NCI-H2107 (cell line): ENCODE measurements at places on chromosomes 1 and 21.

GRCh38 chr1:42816585-42817439, at the start of the genes ERMAP and SVBP:
Gene ERMAP, plus strand, starts transcription at chr1:42817122. Its CDS starts 13,327 bp downstream, at chr1:42830449.
Gene SVBP, minus strand, starts transcription at chr1:42817397. Its CDS starts 853 bp downstream, at chr1:42816544.
- peak; percentile 81 for DNase-seq

DNA sequence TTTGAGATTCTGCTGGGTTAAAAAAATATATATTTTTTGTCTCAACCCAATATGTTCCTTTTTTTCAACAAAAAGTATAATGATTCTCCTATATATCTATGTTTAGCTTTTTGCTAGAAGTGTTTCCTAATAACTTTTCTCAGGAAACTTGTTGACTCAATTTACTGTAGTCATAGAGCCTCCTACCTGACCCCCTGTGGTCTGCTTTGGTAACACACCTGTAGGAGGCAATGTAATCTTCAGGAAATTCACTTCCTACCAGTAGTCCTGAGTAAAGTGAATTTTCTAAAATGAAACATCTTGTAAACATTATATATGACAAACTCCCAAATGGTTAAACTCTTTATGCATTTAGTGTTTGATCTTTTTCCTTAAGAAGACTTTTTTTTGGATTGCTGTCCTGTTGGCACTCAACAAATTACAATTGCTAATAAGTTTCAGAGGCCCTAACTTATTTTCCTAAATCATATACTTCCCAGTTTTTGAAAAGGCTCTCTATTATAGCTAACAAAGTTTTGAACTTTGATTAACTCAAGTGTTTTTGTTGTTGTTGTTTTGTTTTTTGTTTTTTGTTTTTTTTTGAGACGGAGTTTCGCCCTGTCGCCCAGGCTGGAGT, 118.3 kb downstream of the OLFML2B start:
- DNase-seq, result no peak

GRCh38 chr1:212309967-212310366, 24.8 kb downstream of the PPP2R5A start:
- DNase-seq, result no peak

DNA sequence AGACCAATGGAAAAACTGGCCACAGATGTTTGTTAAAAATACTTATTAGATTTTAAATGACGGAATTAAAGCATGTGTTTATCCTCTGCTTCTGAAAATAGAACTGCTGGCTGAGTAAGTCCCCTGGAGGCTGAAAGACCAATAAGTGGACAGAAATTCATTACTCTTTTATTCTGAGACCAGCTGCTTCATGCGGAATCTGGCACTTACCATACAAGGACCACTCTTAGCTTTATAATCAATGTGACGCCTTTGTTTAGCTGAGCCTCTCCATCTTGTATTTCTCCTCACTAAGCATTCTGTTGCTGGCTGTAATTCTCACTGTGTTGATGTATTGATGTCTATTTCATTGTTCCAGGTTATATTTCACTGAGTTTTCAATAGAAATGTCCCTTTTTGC, 6.3 kb upstream of the EXO1 start:
- DNase-seq, result peak; percentile 77

GRCh38 chr1:217333939-217334338, 297.0 kb downstream of the GPATCH2 start:
- DNase-seq, result peak; percentile 38

- no peak for DNase-seq
Measured at GRCh38 chr1:21705303-21705980, 36.3 kb upstream of the RAP1GAP start.

DNA sequence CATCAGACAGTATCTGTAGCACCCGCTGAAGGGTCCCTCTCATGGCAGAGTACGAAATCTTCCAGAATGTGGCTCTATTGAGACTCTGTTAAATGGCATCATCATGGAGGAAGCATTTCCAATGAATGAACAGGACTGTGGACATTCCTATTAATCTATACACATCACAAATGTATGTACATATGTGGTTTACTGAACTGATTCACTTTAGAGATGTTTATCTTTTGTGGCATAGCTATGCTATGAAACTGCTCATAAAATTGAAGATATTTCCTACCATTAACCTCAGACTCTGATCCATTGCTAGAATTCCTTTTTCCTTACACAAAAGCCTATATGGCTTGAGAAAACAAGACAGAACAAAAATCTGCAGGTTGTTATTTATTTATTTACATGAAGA, 259.6 kb upstream of the RRP15 start:
- DNase-seq, result no peak

GRCh38 chr1:86938855-86939254, 24.4 kb downstream of the HS2ST1 start:
- no peak for DNase-seq

DNA sequence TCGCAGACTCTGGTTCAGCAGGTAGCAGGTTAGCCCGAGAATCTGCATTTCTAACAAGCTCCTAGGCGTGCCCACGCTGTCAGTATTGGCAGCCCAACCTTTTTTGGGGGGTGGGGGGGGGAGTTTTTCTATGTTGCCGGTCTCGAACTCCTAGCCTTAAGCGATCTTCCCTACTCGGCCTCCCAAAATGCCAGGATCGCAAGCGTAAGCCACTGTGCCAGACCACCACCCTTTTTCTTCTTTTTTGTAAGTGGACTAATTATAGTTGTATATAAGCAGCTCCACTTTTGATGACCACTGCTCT, 480 bp upstream of the MIS18A start:
- no peak for DNase-seq

DNA sequence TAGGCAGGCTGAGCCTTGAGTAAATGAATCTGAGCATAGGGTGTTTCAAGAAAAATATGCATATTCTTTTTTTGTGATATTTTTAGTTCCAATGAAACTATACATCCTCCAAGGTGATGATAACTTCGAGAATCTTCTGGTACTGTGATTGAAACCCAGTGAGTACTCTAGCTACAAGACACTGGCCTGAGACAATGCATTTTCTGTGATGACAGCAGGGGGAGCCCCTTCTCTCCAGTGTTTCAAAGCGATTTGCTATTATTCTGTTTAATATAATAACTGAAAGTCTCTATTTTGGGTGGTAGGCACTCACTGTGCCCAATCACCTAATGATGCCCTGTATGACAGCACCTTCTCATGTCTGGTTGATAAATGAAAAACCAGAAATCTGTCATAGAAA, 12.1 kb downstream of the IRF2BP2 start:
- DNase-seq, result no peak

DNA sequence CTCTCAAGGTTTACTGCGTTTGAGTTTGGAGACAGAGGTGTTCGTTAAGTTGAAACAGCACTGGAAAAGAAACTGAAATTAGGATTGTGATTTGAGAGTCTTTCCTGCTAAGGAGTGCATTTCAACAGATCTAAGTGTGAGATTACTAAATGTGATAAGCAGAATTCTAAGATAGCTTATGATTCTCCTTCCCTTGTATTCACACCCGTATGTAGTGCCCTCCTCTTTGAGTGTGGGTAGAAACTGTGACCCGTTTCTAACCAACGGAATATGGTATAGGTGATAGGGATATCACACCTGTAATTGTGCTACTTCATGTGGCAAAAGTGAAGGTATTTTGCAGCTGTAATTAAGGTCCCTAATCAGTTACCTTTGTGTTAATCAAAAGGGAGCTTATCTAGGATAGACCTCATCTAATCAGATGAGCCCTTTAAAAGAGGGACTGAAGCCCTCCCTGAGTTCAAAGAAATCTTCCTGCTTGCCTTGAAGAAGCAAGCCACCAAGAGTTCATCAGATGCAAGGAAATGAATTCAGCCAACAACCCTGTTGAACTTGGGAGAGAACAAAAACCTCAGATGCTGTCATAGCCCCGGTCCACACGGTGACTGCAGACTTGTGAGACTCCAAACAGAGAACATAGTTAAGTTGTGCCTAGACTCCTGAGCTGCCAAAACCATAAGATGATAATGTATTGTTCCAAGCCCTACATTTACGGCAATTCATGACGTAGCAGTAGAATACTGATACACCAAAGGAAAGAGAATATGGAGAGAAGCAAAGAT, 12.6 kb upstream of the IL12RB2 start:
- no peak for DNase-seq

DNA sequence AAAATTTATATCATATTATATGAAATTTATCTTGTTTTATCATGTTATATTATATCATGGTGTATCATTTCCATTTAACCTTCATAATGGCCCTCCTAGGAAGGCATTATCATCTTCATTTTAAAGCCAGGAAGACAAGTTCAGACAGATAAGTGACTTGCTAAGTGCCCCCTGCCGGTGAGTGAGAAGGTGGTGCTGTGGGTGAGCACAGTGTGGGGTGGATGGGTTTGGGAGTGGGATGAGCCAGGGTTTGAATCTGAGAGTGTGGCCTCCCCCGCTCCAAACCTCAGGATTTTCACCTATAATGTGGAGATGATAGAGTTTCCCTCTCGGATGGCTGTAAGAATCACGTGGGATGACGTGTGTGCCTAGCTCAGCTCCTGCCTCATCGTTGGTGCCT, 108.7 kb upstream of the IGSF21 start:
- DNase-seq, result no peak

DNA sequence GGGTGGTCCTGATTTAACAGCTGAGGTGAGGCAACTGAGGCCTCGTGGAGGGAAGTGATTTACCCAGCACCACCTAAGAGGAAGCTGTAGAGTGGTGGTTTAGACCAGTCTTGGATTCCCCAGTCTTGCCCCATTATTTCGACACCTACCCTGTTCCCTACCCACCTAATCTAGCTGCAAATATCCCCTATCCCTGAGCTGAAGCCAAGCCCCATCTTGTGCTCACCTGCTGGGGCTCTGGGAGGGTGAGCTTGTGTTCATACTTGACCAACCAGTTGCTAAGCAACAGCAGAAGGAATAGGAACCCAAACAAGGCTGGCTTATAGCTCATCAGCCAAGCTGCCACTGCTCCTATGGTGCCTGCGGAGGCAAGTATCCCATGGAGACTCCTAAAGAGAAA, 2.0 kb downstream of the TEX46 start:
- DNase-seq, result peak; percentile 91

- DNase-seq, result no peak
Measured at GRCh38 chr1:58815686-58816071, 31.8 kb upstream of the JUN start.

- no peak for DNase-seq
Measured at GRCh38 chr1:205505076-205505729, 734 bp downstream of the CDK18 start.

- no peak for DNase-seq
Measured at GRCh38 chr1:207077012-207077411, 11.6 kb upstream of the C4BPB start.

GRCh38 chr1:84756455-84757082, 66.3 kb upstream of the SSX2IP start:
- no peak for DNase-seq

- no peak for DNase-seq
Measured at GRCh38 chr1:19635646-19636045, 8.5 kb upstream of the NBL1 start.

GRCh38 chr1:21550097-21550496, 40.9 kb downstream of the ALPL start:
- no peak for DNase-seq

GRCh38 chr1:10899490-10900250, 103.2 kb upstream of the CASZ1 start:
- DNase-seq, result no peak

- no peak for DNase-seq
Measured at GRCh38 chr1:25657121-25657882, 40.7 kb downstream of the MAN1C1 start.

- DNase-seq, result no peak
Measured at GRCh38 chr1:193431265-193431977, 245.0 kb upstream of the B3GALT2 start.

DNA sequence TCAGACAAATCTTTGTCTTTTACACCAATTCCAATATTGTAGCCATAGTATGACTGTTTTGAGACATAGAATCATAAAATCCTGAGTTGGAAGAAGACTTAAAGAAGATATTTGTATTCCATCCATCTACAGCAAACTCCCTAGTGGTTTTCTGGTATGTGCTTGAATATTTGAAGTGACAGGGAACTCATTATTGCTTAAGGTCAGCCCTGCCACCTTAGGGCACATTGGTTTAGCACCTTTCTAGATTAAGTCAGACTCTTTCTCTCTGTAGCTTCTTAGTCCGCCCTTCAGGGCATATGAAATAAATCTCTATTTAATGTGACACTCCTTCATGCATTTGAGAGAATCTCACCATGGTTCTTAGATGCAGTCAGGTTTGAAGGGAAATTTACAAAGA, 49.8 kb downstream of the PTGER3 start:
- no peak for DNase-seq

DNA sequence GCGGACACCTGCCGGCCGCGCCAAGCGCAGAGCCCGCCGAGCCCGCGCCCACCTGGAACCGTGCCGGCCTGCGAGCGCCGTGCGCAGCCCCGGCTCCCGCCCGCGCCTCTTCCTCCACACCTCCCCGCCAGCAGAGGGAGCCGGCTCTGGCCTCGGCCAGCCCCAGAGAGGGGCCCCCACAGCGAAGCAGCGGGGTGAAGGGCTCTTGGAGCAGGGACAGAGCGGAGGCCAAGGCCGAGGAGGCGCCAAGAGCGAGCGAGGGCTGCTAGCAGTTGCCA, 50.1 kb upstream of the KRTAP19-8 start:
- DNase-seq, result no peak

GRCh38 chr1:88284066-88284465, 400.0 kb upstream of the PKN2 start:
- no peak for DNase-seq

DNA sequence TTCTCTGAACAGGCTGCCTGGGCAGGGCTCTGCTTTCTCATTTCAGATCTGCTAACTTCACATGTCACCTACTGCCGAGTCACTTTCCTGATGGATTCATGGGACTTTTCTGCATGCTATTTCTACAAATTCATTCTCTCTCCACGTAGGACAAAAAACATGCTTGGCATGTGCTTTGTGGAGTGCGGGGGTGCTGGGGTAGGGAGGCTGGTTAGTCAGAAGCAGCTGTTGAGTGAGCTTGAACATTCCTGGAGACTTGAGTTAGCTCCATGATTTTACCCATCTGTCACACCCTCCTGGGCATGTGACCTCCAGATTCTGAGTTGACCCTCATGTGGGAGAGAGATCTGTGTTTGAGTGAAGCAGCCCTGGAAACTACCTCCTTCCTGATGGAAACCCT, 71.4 kb downstream of the UCK2 start:
- no peak for DNase-seq

DNA sequence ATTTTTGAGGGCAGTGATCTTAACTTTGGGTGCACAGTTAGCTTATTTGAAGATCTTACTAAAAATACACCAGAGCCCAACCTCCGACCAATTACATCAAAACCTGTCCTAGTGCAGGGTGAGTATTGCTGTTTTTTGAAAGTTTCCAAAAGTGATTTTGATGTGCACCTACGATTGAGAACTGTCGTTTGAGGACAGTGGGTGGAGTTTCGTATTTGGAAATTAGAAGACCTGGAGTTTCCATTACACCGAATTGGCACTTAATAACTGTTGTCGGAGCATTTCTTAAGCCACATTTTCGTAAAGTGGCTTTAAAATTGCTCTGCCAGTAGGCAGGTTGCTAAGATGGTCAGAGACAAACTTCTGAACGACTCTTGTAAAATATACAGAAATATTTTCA, 1.1 kb downstream of the SOD1 start:
- DNase-seq, result no peak

DNA sequence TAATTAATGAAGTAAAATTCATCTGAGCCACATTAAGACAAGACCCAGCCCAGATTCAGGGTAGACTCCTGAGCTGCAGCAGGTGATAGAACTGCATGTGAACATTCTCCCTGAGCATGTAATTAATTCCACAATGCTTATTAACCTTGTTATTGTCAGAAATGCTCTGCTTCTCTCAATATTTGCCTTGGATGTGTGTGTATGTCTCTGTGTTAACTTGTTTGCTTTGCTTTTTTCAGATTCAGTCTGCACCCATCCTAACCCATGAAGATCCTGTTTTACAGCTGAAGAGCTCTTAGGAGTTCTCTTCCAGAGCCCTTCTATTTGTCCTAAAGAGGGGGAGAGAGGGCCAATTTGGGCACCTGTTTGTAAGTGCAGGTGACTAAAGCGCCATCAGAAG, 143.2 kb upstream of the BMP8A start:
- DNase-seq, result no peak
